ENCODE measurements at places on chromosomes 4 and X.
A peak's percentile ranks its signal among the peaks of the same experiment; 100 is the strongest.

- no peak for DNase-seq
These were observed 128.9 kb upstream of the TRPC5 start for GRCh38 chrX:112211459-112211858.

GRCh38 chrX:138858438-138858837, 146.9 kb upstream of the FGF13 start:
- peak; percentile 82 for DNase-seq

- no peak for DNase-seq
These were observed 46.0 kb upstream of the C1QTNF7 start for GRCh38 chr4:15381806-15382338.

- no peak for DNase-seq
These were observed 245.5 kb upstream of the CXXC4 start for GRCh38 chr4:104740161-104740560.

DNA sequence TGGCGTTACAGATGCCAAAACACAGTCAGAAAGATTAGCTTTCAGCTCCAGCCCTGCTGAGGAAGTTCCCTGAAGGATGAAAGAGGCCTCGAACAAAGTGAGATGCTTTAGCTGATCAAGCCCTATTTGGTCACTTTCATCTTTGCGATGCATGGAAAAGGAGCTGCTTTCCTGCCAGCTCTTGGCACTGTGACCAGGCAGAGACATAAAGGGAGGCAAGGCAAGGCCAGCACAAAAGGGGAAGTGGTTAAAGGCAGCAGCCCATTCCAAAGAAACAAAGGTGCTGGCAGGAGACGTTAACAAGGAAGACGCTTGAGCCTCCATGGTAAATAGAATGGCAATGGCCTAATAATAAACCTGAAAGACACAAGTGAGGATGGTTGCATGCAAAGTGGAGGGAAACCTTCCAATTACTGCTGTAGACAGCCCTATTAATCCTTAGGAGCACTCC, 617.1 kb upstream of the INTU start:
- DNase-seq: no peak

DNA sequence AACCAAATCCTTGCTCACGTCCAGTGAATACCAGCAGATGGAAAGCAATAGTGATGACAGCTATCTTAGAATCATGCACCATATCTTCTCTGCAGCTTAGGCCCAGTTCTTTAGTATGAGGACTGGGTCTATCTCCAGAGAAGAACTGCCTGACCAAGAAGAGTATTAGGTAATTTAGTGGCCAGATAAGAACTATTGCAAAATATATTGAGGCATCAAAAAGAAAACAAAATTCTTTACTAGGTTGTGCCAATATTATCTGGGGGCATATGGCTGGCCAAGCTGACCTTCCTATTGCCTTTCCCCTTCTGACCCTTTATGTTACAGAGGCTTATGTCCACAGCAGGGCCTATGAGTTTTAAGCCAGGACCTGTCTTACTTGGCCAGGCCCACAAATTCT, 91.2 kb downstream of the RLIM start:
- DNase-seq: no peak

DNA sequence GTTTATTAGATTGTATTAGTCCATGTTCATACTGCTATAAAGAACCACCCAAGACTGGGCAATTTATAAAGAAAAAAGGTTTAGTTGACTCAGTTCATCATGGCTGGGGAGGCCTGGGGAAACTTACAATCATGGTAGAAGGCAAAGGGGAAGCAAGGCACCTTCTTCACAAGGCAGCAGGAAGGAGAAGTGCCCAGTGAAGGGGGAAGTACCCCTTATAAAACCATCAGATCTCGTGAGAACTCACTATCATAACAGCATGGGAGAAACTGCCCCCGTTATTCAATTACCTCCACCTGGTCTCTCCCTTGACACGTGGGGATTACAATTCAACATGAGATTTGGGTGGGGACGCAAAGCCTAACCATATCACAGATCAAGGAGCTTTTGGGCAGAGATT, 8.1 kb upstream of the HSD17B13 start:
- no peak for DNase-seq

GRCh38 chrX:103441878-103442535, 65.7 kb downstream of the BEX3 start:
- no peak for DNase-seq

GRCh38 chrX:118652717-118653116, 74.7 kb upstream of the IL13RA1 start:
- DNase-seq: peak; percentile 13

DNA sequence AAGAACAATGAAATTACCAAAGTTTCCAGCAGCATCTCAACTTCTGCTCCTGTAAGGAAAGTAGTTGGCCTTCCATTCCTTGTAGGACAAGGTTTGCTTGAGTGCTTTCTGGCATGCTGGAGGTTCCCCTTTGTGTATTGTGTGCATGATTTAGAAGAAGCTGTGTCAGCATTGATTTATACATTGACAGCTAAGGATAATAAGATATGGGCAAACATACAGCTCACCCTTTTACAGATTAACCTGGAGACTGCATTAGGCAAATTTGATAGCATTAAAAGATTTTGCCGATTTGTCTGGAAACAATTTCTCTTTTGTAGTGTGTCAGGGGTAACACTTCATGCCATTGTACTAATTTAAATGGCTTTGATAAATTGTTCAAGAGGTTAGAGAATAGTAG, 221.8 kb upstream of the PACRGL start:
- no peak for DNase-seq

DNA sequence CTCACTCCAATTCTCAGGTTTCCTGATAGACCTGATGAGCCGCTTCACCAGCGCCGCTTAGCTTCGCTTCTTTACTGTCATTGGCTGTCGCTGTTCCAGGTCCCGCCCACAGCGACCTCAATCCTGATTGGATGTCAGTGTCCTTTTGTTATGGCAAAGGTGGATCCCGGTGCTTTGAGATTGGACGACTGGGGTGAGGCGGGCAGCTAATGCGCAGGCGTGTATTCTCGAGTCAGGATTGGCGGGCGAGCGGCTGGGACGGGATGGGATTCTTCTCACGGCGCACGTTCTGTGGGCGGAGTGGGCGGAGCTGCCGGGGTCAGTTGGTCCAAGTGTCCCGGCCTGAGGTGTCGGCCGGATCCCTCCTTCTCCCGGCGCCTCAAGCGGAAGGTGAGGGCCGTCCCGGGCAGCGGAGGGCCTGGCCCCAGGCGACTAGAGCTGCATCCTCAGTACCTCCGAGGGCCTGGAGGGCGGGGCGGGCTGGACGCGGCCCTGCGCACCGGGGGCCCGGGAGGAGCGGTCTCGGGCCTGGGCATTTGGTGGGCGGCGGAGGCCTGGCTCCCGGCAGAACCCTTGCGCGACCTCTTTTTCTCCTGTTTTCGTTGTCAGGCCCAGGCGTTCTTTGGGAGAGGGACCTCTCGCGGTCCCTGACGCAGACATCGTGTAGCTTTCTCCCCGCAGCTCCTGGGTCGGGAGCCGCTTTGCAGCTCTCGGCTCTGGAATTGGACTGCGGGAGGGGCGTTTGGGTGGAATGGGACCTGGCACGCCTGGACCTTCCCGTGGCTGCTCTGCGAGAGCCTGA, at the start of gene SCOC:
Gene SCOC, plus strand, starts transcription at position 319 of the 802 bp plus-strand sequence. CDS start 5,525 bp downstream, outside the sequence.
- peak; percentile 93 for DNase-seq

- DNase-seq: no peak
These were observed 25.0 kb downstream of the CCNQ start for GRCh38 chrX:153573984-153574383.

DNA sequence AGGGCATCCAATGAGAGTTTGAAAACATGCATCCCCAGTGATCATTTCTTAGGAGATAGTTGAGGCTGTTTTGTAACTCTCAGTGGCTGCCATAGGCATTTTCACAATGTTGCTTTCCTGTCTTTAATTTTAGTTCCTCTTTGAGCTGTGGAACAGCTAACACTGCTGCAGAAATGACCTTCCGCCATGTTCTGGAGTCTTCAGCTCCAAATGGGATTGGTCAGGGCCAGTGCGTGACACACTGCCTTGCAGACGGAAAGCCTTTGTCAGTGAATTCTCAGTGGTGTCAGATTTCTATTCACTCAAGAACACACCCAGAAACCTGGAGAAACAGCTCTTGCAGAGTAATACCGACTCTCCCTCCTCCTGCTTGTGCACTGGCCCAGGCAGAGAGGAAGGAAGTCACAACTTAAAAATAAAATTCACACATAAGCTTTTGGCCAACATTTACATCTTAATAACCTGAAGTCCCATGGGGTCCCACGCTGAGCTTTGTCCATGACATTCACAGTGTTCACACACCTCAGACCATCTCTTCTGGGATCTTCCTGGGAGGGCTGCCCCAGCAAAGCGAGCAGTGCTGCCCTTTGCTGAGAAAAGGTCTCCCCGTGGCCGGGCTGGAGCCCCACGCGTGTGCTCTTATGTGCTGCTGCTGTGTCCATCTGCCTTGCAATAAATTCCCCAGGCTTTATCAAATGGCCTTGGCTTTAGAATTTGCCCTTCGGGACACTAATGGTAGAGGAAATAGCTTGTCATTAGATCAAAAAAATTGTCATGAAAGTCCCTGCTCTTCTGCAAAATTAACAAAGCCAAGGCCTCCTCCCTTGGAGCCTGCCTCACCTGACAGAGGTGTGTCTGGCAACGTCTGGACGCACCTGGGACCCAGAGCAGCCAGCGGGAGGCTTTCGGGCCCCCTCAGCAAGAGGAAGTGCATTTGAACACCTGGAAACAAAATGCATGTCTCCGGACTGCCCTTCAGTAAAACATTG, 126.8 kb downstream of the IRF2 start:
- DNase-seq: no peak

DNA sequence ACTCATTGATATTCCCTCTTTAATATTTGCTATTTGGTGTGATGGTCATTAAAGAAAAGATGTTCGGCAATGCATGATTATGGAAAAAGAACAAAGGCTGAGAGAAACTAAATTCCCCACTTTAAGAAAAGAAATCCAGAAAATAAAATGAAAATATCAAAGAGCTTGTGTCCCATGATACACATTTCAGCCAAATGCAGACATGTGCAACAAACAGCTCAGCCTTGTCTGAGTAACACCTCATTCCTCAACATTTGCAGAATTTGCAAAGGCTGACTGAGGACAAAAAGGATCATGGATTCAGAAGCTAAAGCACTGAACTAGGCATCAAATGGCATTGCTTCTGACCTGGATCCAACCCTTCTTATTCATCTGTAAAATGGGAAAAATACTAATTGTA, 281.0 kb downstream of the RAB28 start:
- no peak for DNase-seq

DNA sequence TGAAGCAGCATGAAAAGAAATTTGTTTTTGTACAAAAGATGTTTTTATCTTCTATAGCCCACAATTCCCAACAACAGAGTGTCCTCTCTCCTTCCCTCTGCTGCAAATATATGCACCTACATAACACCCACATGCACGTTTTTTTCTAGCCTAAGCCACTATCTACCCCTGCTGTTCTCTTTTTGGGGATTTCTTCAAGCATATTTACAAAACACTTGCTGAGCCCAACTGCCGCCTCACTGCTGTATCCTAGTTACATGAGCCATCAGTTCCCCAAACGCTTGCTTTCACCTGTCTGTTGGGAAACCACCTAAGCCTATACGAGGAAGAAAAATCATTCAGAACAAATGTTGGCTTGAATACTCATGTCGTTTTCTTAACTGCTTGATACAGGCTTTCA, 127.2 kb downstream of the CHRNA9 start:
- DNase-seq: no peak

GRCh38 chrX:73577361-73577760, 14.4 kb downstream of the CHIC1 start:
- DNase-seq: peak; percentile 74

DNA sequence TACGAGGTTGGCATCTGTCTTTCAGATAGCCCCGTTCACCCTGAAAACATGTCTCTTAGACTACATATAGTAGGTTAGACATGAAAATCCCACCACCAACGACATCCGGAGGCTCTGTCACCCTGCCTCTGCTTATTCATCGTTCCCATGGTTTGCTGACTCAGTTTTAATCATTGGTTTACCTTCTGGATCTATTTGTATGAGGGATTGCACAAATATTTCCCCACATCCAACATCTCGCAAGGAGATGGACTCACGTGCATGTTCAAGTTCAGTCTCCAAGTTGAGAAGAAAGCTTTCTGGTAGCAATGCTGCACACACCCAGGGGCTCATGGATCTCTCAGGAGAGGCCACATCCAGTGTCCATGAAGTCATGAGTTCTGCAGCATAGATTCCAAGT, 10.8 kb downstream of the CETN2 start:
- DNase-seq: peak; percentile 69

DNA sequence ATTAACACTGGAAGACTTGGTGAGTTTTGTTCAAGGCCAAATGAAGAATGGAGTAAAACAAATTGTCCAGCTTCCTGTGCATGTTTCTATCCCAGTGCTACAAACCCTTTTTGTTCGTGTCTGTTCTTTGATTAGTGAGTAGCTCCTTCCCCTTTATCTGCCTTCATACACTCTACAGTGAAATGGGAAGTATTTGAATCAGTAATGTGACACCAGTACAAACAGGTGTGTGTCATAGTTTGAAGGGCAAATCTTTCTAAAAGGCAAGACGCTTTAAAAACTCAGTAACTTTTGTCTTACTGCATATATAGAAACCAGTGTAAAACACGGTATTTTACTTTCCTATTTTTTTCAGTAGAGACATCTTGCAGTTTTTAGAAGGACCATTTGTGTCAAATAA, 5.9 kb downstream of the ARHGEF38 start:
- DNase-seq: no peak

- DNase-seq: no peak
These were observed 11.6 kb downstream of the UNC5C start for GRCh38 chr4:95537191-95537590.

GRCh38 chrX:19846995-19847790, 40.2 kb downstream of the SH3KBP1 start:
- peak; percentile 75 for DNase-seq

DNA sequence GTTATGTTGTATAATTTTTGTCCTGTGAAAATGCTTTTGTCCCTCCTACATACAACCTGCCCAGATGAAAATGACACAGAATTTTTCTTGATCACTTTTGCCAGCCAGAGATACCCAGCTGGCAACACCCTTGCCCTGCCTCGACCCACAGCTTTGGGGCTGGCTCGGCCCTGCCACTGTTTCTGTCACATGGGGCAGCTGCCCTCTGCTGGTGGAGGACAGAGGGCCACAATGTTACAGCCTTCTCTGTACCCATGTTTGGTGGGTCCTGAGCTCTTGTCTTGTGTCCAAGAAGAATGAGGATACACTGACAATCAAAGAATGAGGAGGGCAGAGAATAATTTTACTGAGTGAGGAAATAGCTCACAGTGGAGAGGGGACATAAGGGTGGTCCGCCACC, 31.1 kb downstream of the BMP15 start:
- no peak for DNase-seq

- peak; percentile 49 for DNase-seq
These were observed 129.1 kb downstream of the COL4A6 start for GRCh38 chrX:108309144-108309543.

DNA sequence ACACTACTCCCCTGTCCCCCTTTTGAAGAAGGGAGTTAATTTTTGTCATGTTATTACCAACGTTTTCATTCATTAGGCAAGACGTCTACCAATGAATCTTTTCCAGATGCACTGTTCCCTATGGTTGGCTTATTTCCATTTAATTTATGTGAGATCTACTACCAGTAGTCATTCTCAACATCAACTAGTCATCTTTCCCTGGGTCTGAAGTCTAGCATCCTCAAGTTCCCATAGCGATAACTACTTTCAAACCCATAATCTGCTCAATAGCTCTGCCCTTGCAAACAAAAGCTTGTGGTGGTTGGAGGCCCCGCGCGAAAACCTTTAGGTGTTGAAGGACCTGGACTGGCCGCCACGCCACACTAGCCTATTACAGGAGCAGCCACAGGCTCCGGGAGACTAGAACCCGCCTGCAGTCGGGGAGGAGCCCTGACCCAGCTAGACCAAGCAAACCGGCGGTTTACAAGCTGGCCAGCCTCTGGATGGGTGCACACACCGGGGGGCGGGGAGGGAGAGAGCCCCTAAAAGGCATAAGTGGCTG, 746 bp downstream of the PPAT start:
- peak; percentile 51 for DNase-seq

Measured in HCEC 1CT (cell line).